Esophagus squamous epithelium (tissue), 5 donors: ENCODE measurements at places on chromosomes 3 and 15.

DNA sequence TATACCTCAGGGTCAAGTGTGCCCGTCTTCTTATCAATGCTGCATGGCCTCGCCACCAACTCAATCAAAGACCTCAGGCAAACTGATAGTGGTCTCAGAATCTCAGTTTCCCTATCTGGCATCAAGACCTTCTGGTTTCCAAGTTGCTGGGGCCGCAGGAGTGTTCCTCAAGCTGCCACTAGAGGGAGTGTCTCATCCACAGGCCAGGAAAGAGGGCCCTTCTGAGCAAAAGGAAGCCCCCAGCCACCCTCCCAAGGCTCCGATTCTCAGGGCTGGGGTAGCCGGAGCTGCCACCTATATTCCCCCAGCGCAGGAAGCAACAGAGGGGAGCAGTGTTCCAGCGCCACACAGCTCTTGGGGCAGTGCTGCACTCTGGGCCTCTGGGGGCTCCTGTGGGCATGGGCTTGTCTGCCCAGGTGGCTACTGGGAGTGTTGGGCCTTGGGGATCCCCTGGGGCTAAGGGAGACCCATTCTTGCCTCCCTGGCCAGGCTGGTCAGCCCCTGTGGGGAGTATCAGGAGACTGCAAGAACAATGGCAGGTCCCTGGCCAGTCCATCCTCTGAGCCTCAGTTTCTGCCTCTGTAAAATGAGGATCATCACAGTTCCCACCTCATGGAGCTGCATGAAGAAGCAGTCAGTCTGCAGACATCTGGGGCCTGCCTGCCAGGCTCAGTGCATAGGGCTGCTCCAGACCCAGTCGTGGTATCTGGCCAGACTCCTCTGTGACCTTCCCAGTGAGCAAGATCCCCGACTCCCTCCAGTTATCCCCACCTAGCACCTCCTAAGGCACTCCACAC, 23.4 kb upstream of the SEC13 start:
- DNase-seq, result no peak

DNA sequence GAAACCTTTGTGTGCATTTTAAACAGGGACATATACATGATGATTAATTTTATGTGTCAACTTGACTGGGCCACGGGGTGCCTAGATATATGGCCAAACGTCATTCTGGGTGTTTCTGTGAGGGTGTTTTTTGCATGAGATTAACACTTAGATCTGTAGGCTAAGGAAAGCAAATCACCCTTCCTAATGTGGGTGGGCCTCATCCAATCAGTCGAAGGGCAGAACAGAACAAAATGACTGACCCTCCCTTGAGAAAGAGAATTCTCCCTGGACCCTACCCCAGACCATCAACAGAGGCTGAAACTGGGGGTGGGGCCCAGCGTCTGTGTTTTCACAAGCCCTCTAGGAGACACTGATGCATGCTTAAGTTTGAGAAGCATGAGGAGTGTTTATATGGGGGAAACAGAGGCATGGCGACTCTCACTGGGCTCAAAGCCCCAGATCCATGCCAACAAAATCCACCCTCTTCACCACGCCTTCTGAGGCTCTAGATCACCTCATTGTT, 56.2 kb downstream of the ITGA11 start:
- DNase-seq, result no peak

GRCh38 chr15:92034227-92034626, 180.7 kb downstream of the SLCO3A1 start:
- DNase-seq, result no peak

- no peak for DNase-seq
Measured at GRCh38 chr3:18680758-18681157, 255.6 kb upstream of the SATB1 start.

GRCh38 chr3:40292637-40293349, 16.7 kb upstream of the EIF1B start:
- no peak for DNase-seq

DNA sequence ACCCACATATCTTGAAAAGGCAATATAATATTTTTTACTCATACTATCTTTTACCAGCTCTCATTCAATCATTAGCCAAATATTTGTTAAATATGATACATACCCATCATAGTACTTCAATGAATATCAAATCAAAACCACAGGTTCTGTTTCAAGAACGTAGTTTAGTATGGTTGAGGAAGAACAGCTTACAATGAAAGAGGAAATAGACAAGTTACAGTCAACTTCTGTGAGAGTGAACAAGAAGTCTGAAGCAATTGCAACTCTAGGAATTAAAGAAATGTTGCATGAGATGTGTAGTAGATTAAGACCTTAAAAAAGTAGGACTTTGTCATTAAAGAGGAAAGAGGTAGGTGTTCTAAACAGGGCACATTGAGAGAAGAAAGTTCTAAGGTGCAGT, 9.3 kb downstream of the BCHE start:
- DNase-seq, result no peak

GRCh38 chr3:171088496-171088895, 62.0 kb upstream of the SLC2A2 start:
- no peak for DNase-seq

DNA sequence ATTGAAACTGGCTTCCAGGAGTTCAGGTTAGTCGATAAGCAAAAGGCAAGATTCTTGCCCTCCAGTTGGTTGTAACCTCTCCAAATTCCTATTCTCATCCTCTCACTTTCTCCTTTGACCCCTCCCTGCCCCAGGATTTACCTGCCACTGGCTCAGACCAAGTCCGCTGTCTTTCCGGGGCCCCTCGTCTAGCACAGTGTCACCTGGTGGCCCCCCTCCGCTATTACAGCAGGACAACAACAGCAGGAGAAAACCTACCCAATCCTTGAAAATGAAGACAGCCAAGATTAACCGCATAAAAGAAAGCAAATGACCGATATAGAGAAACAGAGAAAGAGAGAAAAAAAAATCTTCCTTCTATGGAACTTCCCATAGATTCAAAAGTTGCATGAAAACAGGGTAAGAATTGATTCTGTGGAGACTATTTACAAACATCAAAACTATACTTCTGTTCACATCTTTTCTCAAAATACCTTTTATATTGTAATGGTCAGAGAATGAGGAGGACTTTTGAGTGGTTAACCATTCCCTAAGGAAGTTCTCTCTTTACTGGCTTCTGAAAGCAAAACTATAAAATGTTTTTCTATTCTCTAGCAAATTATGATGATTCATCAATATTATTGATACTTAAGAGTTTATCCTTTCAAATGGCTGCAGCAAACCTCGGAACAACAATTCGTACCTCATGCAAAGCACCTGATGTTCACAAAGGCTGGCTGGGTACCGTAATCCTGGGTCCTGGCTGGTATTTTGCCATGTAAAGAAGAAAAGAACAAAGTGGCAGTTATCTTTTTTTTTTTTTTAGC, 10.0 kb upstream of the ST8SIA2 start:
- no peak for DNase-seq

DNA sequence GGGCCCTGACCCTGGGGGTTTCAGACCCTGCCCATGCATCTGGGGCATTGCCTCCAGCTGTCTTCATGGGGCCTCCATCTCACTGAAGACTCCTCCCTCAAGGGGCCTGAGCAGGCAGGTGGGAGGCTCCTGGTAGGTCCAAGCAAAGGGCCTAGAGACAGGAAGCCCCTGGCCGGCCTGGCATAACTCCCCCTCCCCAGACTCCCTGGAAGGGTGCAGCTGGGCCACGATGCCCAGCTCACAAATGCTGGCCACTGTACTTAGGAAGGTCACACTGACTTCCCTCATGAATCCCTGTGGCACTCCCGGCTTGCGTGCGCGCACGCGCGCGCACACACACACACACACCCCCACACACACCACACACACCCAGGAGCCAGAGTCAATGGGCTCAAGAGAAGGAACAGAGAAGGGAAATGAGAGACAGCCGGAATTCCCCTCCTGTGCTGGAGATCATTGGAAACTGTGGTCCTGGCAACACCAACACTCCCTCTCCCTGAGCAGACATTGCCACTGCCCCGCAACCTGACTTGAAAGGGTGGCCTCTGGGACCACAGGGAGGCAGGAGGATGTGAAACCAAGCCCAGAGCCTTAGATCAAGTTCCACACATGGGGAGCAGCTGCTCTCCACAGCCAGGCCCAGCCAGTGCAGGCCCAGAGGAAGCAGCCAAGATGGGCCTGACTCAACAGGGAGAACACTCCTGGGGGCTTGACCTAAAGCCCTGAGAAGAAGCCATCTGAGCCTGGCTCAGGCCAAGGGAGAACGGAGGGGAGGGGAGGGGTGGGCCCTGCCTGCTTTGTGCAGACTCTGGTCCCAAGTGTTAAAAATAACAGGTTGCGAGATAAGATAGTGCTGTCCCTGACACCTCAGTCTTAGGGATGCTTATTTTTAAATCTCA, 69.7 kb downstream of the SCN5A start:
- DNase-seq, result no peak

DNA sequence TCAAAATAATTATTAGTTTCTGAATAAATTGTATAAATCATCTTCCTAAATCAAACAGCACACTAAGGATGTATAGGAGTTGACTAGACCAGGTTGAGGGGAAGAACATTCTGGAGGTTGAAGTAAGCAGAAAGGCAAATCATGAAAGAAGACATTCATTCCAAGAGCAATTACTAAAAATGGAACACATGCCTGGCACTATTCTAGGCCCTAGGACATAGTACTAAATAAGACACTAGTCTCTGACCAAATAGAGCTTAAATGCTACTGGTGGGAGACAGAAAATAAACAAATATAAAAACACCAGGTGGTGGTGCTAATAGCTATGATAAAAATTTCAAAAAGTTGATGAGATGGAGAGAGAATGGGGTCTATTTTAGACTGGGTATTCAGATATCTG, 190.1 kb downstream of the TBC1D5 start:
- DNase-seq, result no peak

DNA sequence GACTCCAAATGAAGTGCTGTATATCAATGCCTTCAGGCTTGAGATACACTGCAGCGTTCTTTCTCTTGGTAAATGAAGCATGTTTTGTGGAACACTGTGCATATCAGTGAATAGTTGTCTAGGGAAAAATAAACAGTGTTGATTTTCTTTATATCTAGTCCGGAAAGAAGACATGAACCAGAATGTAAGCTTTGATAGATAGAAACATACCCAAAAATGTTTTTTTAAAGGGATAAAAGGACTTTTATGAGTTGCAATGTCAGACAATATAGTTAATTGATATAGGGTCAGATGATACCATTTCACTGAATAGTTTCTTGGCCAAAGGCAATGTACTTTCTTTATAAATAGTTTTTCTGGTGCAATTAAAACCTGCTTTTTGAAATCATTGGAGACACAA, 1037.8 kb downstream of the OTOL1 start:
- DNase-seq, result no peak

- no peak for DNase-seq
Measured at GRCh38 chr3:48625600-48625999, 4.0 kb upstream of the TMEM89 start.

- no peak for DNase-seq
Measured at GRCh38 chr3:156659260-156659659, 15.1 kb upstream of the TIPARP start.

- DNase-seq, result no peak
Measured at GRCh38 chr15:65059931-65060596, 7.7 kb downstream of the RASL12 start.

DNA sequence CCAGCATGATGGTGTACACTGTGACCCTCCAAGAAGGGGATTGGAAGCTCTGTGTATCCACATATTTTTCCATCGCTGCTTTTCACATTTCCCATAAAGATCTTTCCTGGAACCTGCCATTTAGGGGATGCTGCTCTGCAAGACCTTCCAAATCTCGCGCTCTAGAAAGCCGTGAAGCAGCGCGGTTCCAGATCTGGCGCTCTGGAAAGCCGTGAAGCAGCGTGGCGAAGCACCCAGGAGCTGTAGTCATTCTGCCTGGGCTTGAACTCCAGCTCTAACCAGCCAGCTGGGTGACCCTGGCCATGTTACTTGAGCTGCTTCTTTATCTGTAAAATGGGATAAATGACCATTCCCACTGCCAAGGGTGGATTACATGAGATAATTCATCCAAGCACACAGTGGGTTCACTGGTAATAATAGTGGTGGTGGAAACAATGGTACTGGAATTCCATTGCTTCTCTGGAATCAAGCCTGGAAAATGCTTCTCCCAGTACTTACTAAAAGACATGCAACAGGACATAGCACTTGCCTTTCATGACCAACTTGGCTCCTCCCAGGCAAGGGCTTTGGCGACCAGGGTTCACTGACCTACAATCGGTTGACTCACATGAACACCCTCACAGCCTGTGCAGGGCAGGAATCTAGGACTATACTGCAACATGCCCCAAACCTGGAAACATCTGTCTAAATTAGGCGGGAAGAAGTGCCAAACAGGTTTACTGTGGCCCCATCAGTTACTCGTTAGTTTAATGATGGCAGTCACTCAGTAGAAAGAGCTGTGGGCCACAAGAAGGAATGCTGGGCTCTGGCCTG, 70.7 kb downstream of the XXYLT1 start:
- no peak for DNase-seq

DNA sequence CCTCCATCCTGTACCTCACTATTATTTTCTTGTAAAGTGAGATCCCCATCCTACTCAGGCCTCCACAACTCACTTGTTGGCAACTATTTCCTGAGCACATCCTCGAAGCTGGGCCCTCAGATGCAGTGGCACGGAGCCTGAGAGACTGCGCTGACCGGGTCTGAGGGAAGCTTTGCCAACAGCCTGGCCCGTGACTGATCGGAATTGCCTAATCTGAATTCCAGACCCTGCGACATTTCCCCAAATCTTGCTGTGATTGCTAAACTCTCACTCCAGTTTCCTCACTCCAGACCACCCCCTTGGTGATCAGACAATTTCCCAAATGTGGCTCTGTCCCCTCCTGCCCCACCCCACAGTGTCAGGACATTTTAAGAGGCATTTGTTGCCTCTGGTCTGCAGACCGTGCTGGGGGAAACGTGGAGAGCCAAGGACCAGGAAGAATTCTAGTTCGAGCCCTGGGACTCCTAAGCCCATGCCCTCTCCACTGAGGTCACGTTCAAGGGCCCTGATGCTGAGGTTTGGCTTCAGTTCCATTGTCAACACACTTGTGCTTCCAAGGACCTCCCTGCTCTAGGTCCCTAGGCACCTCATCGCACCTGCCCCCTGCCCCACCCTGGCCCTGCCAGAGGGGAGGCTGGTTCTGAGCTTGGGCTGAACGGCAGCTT, 22.8 kb downstream of the KLHL25 start:
- no peak for DNase-seq

- no peak for DNase-seq
Measured at GRCh38 chr15:60160909-60161308, 156.8 kb downstream of the FOXB1 start.

GRCh38 chr3:85495602-85496001, 536.8 kb downstream of the CADM2 start:
- DNase-seq, result no peak

GRCh38 chr3:151923901-151924300, 50.5 kb downstream of the SUCNR1 start:
- DNase-seq, result no peak

- DNase-seq, result no peak
Measured at GRCh38 chr3:152656214-152656971, 178.5 kb upstream of the P2RY1 start.

DNA sequence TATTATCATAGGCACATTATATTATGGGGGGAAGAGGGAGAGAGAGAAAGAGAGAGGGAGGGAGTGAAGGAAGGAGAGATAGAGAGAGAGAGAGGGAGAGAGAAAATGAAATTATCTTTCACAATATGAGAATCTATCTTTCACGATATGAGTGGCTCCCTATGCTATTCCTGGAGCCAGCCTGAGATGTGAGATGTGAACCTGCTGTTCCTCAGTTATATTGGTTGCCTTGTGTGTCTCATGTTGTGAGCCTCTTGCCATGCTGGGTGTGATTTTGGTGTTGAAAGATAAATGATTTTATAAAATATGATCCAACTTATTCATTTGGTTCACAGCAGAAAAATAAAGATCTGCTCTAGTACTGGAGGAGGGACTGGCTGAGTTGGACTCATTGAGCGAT, 148.7 kb downstream of the PPM1L start:
- no peak for DNase-seq
